ENCODE measurements at places on chromosomes 2 and 18.

DNA sequence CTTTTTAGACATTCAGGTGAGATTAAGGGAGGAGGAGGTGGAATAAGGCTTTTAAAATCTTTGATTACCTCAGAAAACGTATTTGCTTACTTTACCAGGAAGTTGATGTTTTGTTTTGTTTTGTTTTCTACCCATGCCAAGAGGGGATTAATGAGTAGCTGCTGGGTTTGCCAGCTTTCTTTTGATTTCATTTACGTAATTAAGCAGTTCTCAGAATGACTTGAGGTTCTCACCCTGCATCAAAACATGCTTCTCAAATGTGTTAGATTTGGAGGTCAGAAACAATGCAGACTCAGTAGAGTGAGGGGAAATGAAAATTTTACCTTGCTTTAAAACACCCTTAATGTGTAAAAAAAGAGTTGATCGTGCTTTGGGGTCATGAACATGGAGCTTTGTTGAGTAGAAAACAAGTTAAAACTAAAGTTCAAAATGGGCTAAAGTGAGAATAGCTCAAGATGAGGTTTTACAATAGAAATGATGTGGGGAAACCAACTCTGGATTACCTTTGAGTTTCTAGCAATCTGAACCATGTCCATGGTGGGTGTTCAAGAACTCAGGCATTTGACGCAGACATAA, 217.1 kb upstream of the EPAS1 start:
- DNase-seq = no peak

GRCh38 chr2:33570681-33571080, 28.4 kb downstream of the FAM98A start:
- no peak for DNase-seq

DNA sequence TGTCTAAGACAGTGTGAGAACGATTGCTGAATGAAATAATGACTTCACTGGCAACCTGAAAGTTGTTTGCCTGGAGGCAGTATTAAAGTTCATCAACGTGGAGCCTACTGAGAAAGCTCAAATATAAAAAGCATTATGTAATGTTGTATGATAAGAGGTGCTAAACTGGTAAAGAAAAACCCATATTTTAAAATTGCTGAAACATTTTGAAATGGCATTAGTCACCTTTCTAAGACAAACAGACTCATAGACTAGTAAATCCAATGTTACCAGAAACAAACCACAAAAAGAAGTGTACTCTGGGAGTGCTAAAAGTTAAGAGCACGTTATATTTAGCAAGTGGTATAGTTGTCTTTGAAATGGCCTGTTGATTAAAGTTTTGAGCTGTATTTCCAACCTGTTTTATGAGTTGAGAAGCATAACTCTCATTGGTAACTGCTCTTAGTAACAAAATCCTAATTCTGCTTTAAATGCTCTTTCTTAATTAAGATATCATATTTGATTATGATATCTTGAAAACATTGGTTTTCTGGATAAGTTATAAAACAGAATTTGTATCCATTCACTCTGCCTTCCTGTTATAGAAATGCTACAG, 62.7 kb downstream of the CYP1B1 start:
- DNase-seq = peak; percentile 39

GRCh38 chr2:629961-630360, 47.2 kb downstream of the TMEM18 start:
- DNase-seq = no peak

- DNase-seq = no peak
Measured at GRCh38 chr2:226658555-226658954, 141.1 kb downstream of the IRS1 start.

- DNase-seq = no peak
Measured at GRCh38 chr2:100833331-100833730, 13.4 kb downstream of the NPAS2 start.

DNA sequence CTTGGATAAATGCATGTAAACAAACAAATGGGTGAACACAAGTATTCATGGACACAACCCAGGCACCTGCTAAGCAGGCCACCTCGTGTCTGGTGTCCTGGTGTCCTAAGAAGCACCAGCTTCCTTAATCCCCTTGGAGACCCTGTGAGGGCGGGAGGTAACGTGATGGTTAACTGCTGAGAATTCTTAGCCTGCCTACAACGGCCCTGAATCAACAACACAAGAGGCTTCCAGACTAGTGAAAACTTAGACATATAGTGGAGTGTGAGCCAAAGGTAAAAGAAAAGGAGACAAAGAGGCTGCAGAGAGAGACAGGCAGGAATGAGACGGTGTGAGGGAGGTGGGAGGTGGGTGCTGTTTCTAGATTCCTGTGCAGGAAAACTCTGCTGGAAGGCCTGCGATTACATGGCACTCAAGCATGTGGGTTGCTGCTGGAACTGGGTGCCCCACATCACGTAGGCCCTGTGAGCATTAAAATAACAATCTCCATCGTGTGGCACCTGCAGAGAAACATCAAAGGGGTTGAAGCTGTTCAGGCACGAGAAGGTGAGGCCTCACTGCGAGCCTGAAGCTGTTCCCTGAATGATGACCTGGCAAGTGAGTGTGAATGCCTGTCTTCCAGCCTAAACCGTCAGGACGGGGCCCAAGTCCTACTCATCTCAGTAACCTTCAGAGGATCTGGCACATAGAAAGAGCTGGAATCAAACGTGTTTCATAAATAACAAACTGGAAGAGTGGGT, 64.2 kb downstream of the RPL37A start:
- no peak for DNase-seq

DNA sequence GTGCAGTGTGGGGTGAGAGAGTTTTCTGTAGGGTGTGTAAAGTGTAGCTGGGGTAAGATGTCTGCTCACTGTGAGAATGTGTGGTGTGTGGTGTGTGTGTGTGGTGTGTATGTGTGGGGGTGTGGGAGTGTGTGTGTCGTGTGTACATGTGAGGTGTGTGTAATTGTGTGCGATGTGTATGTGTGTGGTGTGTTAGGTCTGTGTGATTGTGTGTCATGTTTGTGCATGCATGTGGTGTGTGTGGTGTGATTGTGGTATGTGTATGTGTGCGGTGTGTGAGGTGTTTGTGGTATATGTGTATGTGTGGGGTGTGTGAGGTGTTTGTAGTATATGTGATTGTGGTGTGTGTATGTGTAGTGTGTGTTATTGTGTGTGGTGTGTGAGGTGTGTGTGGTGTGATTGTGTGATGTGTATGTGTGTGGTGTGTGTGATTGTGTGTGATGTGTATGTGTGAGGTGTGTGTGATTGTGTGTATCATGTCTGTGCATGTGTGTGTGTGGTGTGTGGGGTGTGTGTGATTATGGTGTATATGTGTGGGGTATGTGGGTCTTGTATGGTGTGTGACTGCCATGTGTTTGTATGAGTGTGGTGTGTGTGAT, 241.7 kb upstream of the HDAC4 start:
- no peak for DNase-seq

- no peak for DNase-seq
Measured at GRCh38 chr2:116511426-116511825, 1303.1 kb upstream of the DDX18 start.

GRCh38 chr2:237429753-237430152, 15.8 kb upstream of the COL6A3 start:
- DNase-seq = peak; percentile 66

GRCh38 chr18:35810520-35810919, 162.0 kb upstream of the RMP24 start:
- no peak for DNase-seq

GRCh38 chr2:20313659-20314058, 37.0 kb downstream of the PUM2 start:
- peak; percentile 49 for DNase-seq
